GM12891 (cell line): ENCODE measurements at places on chromosomes 1 and 21.

DNA sequence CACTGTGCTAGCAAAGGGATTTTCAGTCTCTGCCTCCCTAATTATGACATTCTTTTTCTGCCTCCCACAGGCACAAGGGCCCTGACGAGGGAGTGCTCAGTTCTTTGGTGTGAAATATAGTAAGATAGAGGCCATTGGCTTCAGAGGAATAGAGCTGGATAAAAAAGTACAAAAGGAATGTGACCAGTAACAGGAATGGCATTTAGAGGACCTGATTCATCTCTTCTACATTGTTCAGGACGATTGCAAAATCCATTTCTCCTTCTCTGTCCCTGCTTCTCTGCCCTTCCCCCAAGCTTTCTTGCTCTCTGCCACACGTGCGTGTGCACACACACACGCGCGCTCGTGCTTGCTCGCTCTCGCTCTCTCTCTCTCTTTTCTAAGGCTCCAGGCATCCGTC is 668.2 kb downstream of the KIF26B start:
- DNase-seq: no peak

GRCh38 chr1:103250441-103250861 is 142.1 kb upstream of the COL11A1 start:
- no peak for DNase-seq

- DNase-seq: no peak
Observed at GRCh38 chr21:15289896-15290841, 225.4 kb upstream of the NRIP1 start.

GRCh38 chr1:224852901-224853568 is 76.4 kb upstream of the DNAH14 start:
- no peak for DNase-seq
